ENCODE measurements at places on chromosomes 2 and 18.

GRCh38 chr2:190791347-190791975, 89.2 kb upstream of the GLS start:
- DNase-seq, result no peak

DNA sequence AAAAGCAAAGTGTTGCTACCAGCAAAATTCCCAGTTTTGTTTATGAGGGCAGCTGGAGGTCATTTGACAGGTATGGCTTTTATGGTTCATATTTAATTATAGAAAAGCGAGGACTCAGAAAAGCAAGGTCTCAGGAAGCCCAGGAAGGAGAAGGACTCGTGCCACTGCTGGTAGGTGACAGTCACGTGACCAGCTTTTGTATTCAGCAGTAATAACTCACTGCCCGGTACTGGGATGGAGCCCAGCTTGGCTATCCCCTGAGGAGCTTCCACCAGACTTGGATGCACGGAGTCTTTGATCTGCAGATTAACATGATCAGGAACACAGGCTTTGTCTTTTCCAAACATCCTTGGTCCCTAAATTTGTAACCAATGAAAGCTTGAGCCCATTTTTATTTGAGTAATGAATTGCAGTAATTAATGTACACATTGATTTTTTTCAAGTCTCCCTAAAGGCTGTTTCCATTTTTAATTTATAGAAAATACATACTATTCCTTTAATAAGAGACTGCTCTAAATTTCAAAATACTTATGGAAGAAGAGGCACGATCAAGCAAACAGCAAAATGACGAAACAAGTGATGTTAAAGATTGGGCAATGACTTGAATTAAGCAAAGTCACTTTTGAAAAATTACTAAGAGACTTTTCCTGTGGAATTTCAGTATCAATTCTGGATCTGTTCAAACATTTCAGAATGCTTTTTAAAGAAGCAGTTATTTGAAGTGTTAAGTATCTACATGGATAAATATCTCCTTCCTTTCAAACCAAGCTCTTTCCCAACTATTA, 251.7 kb upstream of the HNRNPA3 start:
- no peak for DNase-seq

DNA sequence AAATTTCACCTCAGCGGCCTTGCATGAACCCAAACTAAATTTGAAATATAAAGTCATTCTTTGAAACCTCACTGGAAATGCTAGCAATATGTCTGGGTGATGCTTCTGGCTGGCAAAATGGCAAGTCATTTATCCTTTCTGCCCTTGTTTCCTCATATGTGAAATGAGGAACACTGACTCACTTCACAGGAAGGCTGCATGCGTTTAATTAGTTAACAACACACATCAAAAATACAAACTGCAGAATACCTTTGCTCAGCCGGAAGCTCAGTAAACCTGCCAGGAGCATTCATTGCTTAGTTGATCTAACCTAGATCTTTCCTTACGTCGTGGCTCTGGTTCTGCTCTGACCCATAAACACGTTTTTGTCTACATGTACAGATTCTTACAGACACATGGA, 214.2 kb upstream of the ACVR2A start:
- no peak for DNase-seq

DNA sequence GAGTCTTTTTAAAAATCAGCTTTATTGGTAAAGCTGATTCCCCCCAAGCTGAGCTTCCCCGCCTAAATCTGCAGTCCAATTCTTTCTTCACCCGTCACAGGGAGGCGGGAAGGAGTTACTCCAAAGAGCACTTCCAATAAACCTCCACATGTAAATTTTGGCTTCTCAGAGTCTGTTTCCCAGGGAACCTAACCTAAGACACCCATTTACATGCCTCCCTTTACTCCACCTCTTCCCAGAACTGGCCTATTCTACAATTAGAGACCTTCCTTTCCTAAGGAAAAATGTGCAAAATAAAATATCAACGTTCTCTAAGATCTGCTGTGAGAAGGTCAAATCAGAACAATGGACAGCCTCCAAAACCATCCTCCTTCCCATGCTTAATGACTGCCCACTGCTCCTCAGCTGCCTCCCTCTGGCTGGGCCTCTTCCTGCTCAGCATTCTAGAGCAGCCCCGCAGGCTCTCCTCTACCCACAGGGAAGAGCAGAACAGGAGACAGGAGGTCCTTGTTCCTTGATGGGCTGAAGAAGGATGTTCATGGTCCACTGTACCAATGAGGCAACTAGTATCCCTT, 63.6 kb downstream of the ONECUT2 start:
- no peak for DNase-seq

DNA sequence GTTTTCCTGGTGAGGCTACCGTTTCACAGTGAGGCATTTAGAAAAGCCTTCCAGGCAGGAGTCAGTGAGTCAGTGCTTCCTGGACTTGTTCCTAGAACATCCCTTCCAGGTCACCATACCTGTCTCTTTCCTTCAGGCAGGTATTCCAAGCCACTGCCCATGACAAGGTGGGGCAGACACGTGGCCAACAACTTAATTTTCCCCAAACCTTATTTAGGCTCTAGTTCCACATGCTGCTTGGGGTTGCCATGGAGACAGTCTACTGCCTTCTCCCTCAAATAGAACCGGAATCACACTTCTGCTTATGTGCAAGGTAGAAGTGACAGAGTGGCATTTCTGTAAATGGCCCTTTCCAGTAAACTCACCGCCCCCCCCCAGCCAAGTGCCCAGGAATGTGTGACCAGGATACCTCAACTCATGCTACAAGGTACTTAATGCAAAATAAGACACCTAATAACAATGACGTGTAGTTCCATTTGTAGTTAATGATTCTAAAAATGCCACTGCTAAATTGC, 258.3 kb downstream of the PRKCE start:
- DNase-seq, result no peak

All from stimulated activated CD8-positive, alpha-beta memory T cell treated with anti-CD3 and anti-CD28 coated beads, Interleukin-15, amount 100 ng/mL, for 24 hours (primary cell).